Stimulated activated CD4-positive, alpha-beta T cell treated with anti-CD3 and anti-CD28 coated beads, Interleukin-12 subunit alpha, Interleukin-12 subunit beta, amount 100 ng/mL, for 48 hours (primary cell): ENCODE measurements at places on chromosomes 11 and 22.

- DNase-seq = peak; percentile 36
Measured at GRCh38 chr11:85947431-85948272, 92.5 kb downstream of the CCDC83 start.

GRCh38 chr11:45391168-45391850 is 105.2 kb upstream of the SYT13 start:
- DNase-seq = no peak

- DNase-seq = no peak
Measured at GRCh38 chr11:2677127-2677526, 22.7 kb downstream of the KCNQ1OT1 start.

- no peak for DNase-seq
Measured at GRCh38 chr11:76073724-76074123, 132.6 kb downstream of the WNT11 start.

- no peak for DNase-seq
Measured at GRCh38 chr11:102144357-102145355, 34.4 kb downstream of the YAP1 start.

GRCh38 chr22:22362936-22363335 is 118.3 kb downstream of the VPREB1 start:
- no peak for DNase-seq

DNA sequence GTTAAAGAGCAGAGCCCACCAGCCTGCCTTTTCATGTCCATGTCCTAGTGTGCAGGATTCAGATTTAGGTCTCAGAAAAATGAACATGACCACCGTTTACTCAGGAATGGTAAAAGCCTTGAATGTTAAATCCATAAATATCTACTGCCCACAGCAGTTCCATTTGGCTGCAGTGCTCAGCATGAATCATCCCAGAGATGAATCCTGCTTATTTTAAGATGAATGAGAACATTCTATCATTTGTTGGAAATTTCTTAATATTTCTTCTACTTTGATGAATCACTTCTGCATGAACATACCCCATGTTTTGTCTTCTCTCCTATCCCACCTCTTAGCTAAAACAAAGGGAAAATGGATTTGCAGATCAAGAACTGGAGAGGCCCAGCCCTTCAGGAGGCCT is 47.5 kb upstream of the AQP11 start:
- DNase-seq = no peak

GRCh38 chr22:31126128-31126868 is 3.5 kb downstream of the INPP5J start:
- DNase-seq = no peak

- DNase-seq = no peak
Measured at GRCh38 chr22:26399289-26399688, 29.8 kb upstream of the ASPHD2 start.

- DNase-seq = no peak
Measured at GRCh38 chr11:71330349-71330748, 78.0 kb upstream of the SHANK2 start.

- no peak for DNase-seq
Measured at GRCh38 chr11:103683576-103683975, 352.9 kb upstream of the DDI1 start.

- no peak for DNase-seq
Measured at GRCh38 chr11:2525166-2525861, 80.5 kb downstream of the KCNQ1 start.

- DNase-seq = no peak
Measured at GRCh38 chr11:841981-842369, 354 bp downstream of the POLR2L start.

DNA sequence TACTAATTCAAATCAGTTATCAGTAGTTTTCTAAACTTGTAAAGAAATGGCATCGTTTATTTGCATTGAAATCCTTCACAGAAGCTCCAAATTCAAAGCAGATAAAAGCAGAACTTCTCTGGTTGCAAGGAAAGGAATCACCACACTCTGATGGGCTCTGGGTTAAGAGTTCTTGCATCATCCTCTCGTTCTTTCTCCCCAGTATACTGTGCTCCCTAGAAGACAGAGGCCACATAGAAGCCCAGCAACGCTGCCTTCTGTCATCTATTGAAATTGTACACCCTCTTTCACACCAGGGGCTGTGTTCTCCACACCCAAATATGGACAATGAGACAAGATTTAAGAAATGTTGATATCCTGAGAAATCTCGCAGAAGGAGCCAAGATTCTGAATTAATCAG is 29.3 kb downstream of the FAT3 start:
- no peak for DNase-seq

- no peak for DNase-seq
Measured at GRCh38 chr22:38984224-38984623, 2.1 kb downstream of the APOBEC3B start.

GRCh38 chr22:33272871-33273270 is 214.7 kb upstream of the SYN3 start:
- no peak for DNase-seq

DNA sequence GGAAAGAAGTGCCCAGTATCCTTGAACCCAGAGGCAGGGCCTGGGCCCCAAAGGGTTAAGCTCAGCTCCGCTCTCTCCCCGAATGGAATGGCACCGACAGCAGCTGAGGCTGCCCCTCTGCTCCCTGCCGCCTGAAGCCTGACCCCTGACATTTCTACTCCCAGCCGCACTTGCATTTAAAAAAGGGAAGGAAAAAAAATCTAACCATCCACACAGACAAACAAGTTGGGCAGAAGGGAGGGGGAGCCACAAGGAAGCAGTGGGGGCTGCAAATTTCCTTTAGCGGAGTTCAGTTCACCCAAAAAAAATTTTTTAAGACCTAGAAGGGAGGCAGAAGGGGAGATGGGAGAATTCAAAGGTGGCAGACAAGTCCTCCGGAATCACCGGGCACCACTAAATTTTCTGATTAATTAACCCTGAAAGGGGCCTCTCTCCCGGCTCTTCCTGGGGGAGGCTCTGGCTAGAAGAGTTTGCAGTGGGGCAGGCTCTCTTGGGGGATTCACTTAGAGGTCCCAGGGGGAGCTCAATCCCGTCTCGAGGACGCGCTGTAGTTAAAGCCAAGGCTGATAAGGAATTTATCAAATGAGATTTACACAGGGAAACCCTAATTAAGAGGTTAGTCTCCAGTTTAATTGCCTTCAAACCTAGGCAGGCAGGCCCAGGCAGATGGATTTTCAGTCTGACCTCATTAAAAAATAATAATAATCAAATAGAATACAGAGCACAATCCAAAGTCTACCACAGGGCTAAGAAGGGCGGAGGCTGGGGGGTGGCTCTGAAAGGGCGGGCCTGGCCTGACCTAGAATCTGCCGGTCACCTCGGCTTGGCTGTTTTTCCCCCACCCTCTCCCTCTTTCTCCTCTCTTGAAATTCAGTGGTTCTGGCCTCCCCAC is 25.6 kb downstream of the MN1 start:
- no peak for DNase-seq

DNA sequence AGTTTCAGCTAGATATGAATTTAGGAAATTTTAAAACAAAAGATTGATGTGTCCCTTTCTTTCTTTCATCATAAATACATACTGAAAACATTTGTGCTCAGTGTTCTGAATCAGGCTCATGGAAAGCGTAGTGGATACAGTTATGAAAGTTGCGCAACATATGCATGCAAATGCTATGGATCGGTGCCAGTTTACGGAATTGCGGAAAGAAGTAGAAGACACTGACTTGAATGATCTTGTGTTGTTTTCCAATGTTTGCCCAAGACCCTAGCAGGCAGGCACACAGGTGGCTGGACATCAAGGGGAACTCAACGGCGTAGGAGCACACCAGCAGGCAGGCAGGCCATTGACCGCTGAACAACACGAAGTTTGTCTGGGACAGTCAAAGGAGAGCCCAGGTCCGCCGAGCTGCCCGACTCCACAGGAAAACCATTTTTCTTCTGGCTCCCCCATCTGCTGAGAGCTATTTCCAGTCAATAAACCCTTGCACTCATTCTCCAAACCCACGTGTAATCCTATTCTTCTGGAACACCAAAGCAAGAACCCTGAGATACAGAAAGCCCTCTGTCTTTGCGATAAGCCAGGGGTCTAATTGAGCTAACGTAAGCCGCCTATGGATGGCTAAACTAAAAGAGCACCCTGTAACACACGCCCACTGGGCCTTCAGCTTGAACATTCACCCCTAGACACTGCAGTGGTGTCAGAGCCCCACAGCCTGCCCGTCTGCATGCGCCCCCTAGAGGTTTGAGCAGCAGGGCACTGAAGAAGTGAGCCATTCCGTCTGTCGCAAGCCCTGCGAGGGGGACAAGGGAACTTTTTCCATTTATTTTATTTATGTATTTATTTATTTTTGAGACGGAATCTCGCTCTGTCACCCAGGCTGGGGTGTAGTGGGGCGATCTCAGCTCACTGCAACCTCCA is 7.4 kb upstream of the BIRC3 start:
- no peak for DNase-seq

- no peak for DNase-seq
Measured at GRCh38 chr11:96865020-96865419, 475.2 kb downstream of the JRKL start.

GRCh38 chr11:126111458-126112116 is 48.9 kb upstream of the CDON start:
- no peak for DNase-seq

DNA sequence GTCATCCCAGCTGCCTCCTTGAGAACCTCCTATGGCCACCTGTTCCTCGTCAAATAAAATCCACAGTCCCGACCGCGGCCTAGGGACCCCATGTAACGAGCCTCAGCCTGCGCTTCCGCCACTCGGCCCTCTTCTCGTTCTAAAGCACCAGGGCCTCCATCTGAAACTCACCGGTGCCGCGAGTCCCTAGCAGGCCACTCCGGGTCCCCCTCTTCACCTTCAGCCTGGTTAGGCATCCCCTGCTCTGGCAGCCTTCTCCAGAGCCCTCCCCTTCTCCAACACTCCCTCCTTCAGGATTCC is 2.4 kb upstream of the SSTR3 start:
- DNase-seq = no peak
